ENCODE measurements at places on chromosomes 4 and X. TPM values are rescaled to one million over a fixed set of nuclear protein-coding genes. Genes with fewer than 3 reads are reported as not detected.

Gene KCND1
- 0.46 TPM for total RNA-seq

Gene BEX1
- total RNA-seq, result 0.32 TPM

Gene CENPI
- total RNA-seq, result 26.0 TPM

Gene MAGEE2
- total RNA-seq, result not detected

Gene NALF2
- total RNA-seq, result not detected

Gene SPATA4
- total RNA-seq, result not detected

Gene HELT
- not detected for total RNA-seq

Gene REELD1
- not detected for total RNA-seq

Gene ADGRG4
- not detected for total RNA-seq

Gene RUFY3
- total RNA-seq, result 44.4 TPM

Gene PFKFB1
- not detected for total RNA-seq

Gene NAT8L
- total RNA-seq, result 0.32 TPM

Gene NOCT
- 28.3 TPM for total RNA-seq

Gene USP17L12
- not detected for total RNA-seq

Gene MXD4
- total RNA-seq, result 38.3 TPM

Gene PABPC1L2B
- total RNA-seq, result not detected

Gene VSIG1
- 0.97 TPM for total RNA-seq

Gene FAM9B
- total RNA-seq, result not detected

Gene SHROOM4
- 21.3 TPM for total RNA-seq

Gene ZCCHC4
- total RNA-seq, result 9.1 TPM

Gene TMEM35A
- 6.5 TPM for total RNA-seq

Gene CRLF2
- not detected for total RNA-seq

All from epithelial cell of umbilical artery (primary cell).